ENCODE measurements at places on chromosomes 6 and 20.

- DNase-seq = no peak
Observed at GRCh38 chr6:166624275-166624674, 2.8 kb downstream of the RPS6KA2 start.

DNA sequence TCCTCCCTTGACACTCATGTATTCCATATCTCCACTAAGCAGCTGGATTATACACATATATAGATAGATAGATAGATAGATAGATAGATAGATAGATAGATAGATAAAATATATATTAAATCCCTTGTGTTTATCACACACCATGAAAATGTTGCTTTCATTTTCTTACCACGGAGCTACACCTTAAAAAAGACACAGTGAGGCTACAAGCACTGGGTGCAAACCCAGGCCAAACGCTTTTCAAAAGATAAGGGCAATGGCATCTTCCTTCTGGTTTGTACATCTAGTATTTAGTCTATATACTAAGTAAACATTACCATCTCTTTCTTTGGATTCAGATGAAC, 377.1 kb downstream of the ESR1 start:
- no peak for DNase-seq

DNA sequence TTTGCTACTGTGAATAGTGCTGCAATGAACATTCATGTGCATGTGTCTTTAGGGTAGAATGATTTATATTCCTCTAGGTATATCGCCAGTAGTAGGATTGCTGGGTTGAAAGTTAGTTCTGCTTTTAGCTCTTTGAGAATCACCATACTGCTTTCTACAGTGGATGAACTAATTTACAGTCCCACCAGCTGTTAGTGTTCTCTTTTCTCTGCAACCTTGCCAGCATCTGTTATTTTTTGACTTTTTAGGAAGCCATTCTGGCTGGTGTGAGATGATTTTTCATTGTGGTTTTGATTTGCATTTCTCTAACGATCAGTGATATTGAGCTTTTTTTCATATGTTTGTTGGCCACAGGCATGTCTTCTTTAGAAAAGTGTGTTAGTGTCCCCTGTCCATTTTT, 40.0 kb downstream of the PLG start:
- no peak for DNase-seq

- no peak for DNase-seq
Observed at GRCh38 chr6:108989700-108990099, 104.9 kb downstream of the SESN1 start.

GRCh38 chr6:79548304-79548703, 11.1 kb upstream of the LCA5 start:
- no peak for DNase-seq

DNA sequence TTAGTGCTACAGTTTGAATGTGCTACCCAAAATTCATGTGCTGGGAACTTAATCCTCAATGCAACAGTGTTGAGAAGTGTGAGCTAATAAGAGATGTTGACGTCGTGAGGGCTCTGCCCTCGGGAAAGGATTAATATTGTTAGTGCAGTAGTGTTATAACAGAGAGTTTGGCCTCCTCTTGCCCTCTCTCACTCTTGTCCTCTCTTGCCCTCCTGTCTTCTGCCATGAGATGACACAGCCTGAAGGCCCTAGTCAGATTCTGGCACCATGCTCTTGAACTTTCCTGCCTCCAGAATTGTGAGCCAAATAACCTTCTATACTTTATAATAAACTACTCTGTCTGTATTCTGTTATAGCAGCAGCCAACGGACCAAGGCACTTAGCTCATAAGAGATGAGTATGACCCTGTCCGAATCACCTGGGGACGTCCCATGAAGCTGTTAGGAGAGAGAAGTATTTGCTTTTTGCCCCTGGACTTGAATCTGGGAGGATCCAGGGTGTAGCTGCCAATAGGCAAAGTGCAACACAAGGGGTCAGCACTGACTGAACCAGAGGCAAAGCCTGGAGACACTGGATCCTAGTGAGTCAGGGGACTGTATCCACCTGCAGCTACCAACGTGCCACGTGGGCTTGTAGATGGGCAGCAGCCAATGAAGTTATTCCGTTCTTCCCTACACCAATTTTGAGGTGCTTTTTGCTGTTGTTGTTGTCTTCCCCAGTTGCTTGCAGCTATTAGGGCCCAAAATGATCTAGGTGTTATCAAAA, 233.7 kb downstream of the THBS2 start:
- no peak for DNase-seq

GRCh38 chr6:28207510-28208110, 17.5 kb upstream of the ZSCAN9 start:
- peak; percentile 48 for DNase-seq

- no peak for DNase-seq
Observed at GRCh38 chr6:163370464-163371117, 43.9 kb upstream of the QKI start.

GRCh38 chr20:1108437-1108920, 9.9 kb upstream of the PSMF1 start:
- DNase-seq = peak; percentile 71

DNA sequence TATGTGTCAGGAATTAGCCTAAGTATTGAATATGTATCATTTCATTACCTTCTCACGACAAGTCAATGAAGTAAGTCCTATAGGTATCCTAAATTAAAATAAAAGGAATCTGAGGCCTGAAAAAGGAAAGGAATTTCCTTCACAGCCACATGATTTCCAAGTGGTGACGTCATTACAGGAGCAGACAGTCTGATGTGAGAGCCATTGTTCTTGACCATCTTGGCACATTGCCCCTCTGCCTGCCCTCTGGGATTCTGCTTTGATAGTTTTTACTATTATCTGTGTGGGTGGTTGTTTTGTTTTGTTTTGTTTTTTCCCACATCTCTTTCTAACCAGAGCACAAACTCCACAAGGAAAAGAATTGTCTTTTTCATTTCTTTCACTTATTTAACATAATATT, 219.8 kb upstream of the UFL1 start:
- DNase-seq = no peak
